ENCODE measurements at places on chromosomes 6 and 20. TPM values are rescaled to one million over a fixed set of nuclear protein-coding genes. Genes with fewer than 3 reads are reported as not detected.

The ZNF311 gene
- 2.3 TPM for total RNA-seq

DNA sequence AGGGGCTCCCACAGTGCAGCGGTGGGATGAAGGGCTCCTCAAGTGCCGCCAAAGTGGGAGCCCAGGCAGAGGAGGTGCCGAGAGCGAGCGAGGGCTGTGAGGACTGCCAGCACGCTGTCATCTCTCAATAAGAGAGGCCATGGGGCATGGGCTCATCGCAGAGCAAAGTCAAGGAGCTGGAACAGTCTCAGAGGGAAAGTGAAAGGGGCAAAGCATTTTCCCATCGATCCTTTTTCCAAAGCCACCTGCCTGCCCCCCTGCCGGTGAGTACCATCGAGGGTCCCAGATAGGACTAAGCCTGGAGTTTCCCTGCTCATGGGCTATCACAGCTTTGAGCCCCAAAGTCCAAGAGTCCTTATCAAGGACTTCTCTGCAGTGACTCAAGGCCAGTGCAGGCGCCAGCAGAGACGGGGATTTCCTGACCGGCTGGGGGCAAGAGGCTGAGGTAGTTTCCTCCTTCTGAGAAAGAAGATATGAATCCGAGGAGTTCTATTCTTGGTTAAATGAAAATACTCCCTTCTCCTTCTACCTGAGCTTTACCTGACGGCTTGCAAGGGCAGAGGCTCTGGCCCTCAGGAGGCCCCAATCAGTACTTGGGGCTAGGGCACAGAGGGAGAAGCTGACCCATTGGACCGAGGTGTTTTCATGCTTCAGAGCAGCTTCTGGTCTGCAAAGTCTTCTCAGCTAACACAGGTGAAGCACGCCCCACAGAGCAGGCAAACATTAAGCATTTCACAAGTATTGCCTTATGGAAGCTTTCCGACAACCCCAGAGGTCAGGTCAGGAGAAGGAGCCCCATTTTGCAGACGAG, 22.6 kb downstream of the ETV7 start:
- H3K27me3 ChIP-seq = no peaks in the 10 kb centered on the region
- no peak overlapping the region for H3K4me3 ChIP-seq
- no peak overlapping the region for H3K27ac ChIP-seq

DNA sequence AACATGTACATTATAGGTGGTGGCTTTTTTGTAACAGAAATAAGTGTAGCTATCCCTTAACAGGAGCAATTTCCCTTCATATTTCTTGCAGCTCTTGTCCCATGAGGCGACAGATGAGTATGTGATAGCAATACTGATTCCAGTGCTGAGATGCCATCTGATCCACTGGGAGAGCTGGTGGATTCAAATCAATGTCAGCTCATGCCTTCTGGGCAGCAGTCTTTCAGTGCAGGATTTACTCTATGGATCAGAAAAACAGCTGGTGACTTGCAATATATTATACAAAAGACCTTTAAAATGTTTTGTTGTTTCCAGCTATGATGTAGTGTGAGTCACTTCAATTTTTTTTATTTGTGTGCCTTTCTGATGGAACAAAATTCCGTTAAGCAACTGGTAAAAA, 259.9 kb upstream of the SASH1 start:
- no peak for DNase-seq
- H3K27me3 ChIP-seq = no peaks in the 10 kb centered on the region
- H3K4me3 ChIP-seq = no peak overlapping the region

The SLC26A8 gene
- 0.27 TPM for total RNA-seq

- peaks cover 4% of the 10 kb centered on the region for H3K4me1 ChIP-seq
- H3K4me3 ChIP-seq = no peak overlapping the region
- H3K27me3 ChIP-seq = peaks cover 4% of the 10 kb centered on the region
- no peak overlapping the region for H3K27ac ChIP-seq
Measured at GRCh38 chr6:97437087-97437486, 154.1 kb upstream of the MMS22L start.

GRCh38 chr6:48067148-48067712, 43.8 kb downstream of the PTCHD4 start:
- no peak for DNase-seq
- H3K4me3 ChIP-seq = peak overlapping the region; percentile 19
- peaks cover 26% of the 10 kb centered on the region for H3K27me3 ChIP-seq
- H3K4me1 ChIP-seq = peaks cover 16% of the 10 kb centered on the region
- H3K27ac ChIP-seq = no peak overlapping the region
- H3K36me3 ChIP-seq = no peaks in the 10 kb centered on the region

The FOXQ1 gene
- total RNA-seq = 0.53 TPM

- H3K36me3 ChIP-seq = no peaks in the 10 kb centered on the region
- H3K4me1 ChIP-seq = peaks cover 6% of the 10 kb centered on the region
- no peak for DNase-seq
- H3K4me3 ChIP-seq = no peak overlapping the region
- H3K27me3 ChIP-seq = no peaks in the 10 kb centered on the region
Measured at GRCh38 chr6:168050225-168050880, 28.7 kb downstream of the FRMD1 start.

DNA sequence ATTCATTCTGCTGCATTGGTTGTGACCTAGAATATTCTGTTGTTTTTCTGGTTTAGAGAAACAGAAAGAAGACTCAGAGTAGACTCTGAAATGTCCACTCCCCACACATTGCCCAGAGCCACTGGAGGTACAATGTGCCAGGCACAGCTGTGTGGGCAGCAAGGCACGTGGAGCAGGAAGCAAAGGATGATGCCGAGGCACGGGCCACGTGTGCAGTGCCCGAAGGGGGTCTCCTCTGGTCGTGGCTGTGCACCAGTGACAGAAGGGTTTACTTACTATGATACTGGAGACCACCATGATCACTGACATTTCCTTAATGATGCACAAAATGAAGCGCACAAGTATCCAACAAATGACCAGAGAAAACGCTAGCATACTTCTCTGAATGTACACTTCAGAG, 488.9 kb downstream of the PRKN start:
- no peak for DNase-seq
- H3K27ac ChIP-seq = no peak overlapping the region
- H3K4me3 ChIP-seq = no peak overlapping the region
- H3K4me1 ChIP-seq = peaks cover 10% of the 10 kb centered on the region
- no peaks in the 10 kb centered on the region for H3K36me3 ChIP-seq

DNA sequence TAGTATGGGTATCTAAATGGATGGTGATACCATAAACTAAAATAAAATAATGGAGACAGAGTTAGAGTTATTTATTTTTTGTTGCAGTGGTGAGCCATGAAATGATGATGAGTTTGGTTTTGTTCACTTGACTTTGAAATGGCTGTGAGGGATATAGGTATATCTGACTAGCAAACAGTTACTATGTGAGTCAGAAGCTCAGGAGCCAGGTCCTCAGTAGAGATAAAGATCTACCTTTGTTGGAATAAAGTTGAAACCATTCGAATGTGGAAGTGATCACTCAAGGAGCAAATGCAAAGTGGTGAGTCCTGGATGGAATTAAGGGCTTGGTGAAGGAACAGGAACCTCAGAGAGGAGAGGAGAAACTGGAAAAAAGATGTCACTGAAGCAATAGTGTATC, 86.0 kb upstream of the TPD52L1 start:
- H3K27ac ChIP-seq = no peak overlapping the region
- H3K27me3 ChIP-seq = no peaks in the 10 kb centered on the region
- DNase-seq = no peak
- no peak overlapping the region for H3K4me3 ChIP-seq

The SNX21 gene
- total RNA-seq = 17.3 TPM

- H3K27me3 ChIP-seq = no peaks in the 10 kb centered on the region
- no peak overlapping the region for H3K4me3 ChIP-seq
- H3K4me1 ChIP-seq = peaks cover 26% of the 10 kb centered on the region
- H3K27ac ChIP-seq = peak overlapping the region; percentile 80
Measured at GRCh38 chr6:117498159-117498558, 15.7 kb downstream of the DCBLD1 start.

- no peak for DNase-seq
- H3K27ac ChIP-seq = no peak overlapping the region
- peaks cover 3% of the 10 kb centered on the region for H3K4me1 ChIP-seq
- H3K27me3 ChIP-seq = no peaks in the 10 kb centered on the region
- peaks cover 18% of the 10 kb centered on the region for H3K36me3 ChIP-seq
Measured at GRCh38 chr6:163573503-163574179, 159.1 kb downstream of the QKI start.

DNA sequence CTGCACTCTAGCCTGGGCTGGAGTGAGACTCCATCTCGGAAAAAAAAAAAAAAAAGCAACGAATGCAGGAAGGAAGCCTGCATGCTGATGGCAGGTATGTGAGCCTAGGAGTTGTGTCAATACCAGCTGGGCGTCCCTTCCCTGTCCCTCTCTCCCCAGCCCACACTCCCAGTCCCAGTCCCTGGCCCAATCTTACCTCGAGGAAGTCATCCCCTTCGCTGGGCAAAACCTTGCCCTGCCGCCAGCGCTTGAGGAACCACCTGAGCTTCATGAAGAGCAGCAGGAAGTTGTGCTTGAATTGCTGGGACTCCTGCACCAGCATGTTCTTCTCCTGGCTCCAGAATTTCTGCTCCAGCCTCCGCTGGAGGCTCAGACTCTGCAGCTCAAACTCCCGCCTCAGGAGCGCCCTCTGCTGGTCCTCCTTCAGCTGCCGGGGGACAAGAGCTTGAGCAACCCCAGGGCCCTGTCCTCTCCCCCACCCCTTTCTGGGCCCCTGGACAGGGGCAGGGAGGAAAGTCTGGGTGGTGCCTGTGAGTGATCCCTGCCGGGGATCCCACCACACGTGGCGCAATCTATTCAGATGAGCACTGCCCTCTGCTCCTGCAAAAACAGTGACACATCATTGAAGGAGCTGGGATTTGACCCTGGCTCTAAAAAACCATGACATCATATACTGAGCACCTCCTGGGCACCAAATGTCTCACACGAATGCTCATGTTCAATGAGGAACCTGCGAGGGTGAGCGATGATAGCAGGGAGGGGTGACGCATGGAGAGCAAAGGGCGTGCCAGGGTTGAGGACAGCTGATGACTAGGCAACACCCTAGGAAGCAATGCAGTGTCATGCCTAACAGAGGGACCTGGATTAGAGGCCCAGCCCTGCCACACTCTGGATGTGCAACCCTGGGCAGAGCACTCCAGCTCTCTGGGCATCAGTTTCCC, 35.0 kb upstream of the DSN1 start:
- no peaks in the 10 kb centered on the region for H3K27me3 ChIP-seq
- H3K4me3 ChIP-seq = no peak overlapping the region
- DNase-seq = peak; percentile 48
- H3K36me3 ChIP-seq = peaks cover 46% of the 10 kb centered on the region
- H3K27ac ChIP-seq = no peak overlapping the region

The OR2H2 gene
- not detected for total RNA-seq

DNA sequence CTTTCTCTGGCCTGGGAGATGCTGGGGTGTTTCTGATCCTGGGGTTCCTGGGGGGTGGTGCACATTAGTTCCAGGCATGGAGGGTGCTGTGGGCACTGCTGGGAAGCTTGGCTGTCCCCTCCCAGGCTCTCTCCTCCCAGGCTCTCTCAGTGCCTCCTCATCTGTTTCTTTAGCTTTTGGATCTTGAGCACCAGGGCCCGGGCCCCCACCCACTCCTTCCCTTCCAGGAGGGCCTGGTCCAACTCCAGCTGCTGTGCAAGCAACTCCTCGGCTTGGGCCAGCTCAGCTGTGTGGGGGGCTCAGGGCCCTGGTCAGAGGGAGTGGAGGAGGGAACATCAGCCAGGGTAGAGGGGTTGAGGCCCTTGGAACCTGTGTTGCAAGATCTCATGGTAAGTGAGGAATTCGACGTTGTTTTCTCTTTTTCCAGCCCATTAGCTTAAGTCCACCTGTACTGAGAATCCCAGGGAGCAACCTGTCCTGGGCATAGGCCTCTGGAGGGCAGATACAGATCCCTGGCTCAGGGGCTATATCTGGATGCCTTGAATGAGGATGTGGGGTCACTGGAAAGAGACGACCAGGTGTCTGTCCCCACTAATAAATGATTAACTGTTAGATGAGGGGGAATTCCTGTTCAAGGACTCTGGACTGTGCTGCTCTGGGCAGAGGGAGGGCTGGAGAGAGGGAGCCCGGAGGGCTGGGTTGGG, 34.5 kb upstream of the HLA-A start:
- H3K27me3 ChIP-seq = peaks cover 88% of the 10 kb centered on the region
- H3K4me1 ChIP-seq = no peaks in the 10 kb centered on the region
- no peak for DNase-seq

GRCh38 chr6:41587131-41587879, 41.1 kb downstream of the FOXP4 start:
- peaks cover 36% of the 10 kb centered on the region for H3K4me1 ChIP-seq
- H3K27ac ChIP-seq = no peak overlapping the region
- H3K36me3 ChIP-seq = peaks cover 17% of the 10 kb centered on the region
- DNase-seq = no peak
- H3K27me3 ChIP-seq = no peaks in the 10 kb centered on the region
- H3K4me3 ChIP-seq = no peak overlapping the region

The IYD gene
- not detected for total RNA-seq

The LBP gene
- total RNA-seq = not detected

The CSTF1 gene
- 43.5 TPM for total RNA-seq

The TLDC2 gene
- 0.29 TPM for total RNA-seq

DNA sequence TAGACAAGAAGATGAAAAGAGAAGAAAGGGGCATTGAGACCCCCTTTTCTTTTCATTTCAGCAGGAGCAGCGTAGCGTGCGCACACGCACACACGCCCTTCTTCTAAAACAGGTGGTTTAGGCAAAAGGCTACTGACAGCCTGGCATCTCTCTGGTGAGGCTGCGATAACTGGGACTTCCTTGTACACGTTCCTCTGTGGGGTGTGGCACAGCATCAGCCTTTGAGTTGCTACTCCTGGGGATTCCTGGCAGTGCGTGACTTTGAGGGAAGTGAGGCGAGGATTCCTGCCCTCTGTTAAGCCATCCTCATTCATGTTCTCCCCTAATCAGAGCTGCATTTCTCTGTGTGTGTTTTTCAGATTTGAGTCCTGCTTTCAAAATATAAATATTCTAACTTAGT, 94.7 kb downstream of the TMEM170B start:
- no peak for DNase-seq
- H3K27ac ChIP-seq = no peak overlapping the region
- no peaks in the 10 kb centered on the region for H3K27me3 ChIP-seq
- H3K36me3 ChIP-seq = no peaks in the 10 kb centered on the region

DNA sequence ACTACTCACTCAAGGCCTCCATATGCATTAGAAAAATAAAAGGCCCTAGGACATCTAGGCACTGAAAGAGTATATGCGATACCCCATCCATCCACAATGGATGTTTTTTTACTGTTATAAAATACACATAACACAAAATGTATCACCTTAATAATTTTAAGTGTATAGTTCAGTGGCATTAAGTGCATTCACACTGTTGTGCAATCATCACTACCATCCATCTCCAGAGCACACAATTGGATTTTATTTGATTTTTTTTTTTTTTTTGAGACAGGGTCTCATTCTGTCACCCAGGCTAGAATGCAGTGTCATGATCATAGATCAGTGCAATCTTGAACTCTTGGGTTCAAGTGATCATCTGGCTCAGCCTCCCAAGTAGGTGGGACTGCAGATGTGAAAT, 2.8 kb downstream of the MDC1 start:
- no peaks in the 10 kb centered on the region for H3K27me3 ChIP-seq
- peaks cover 43% of the 10 kb centered on the region for H3K36me3 ChIP-seq
- no peak for DNase-seq
- no peak overlapping the region for H3K4me3 ChIP-seq

GRCh38 chr20:54014293-54014926, 56.0 kb downstream of the BCAS1 start:
- H3K27me3 ChIP-seq = peaks cover 22% of the 10 kb centered on the region
- no peak overlapping the region for H3K4me3 ChIP-seq
- peaks cover 7% of the 10 kb centered on the region for H3K4me1 ChIP-seq
- H3K27ac ChIP-seq = no peak overlapping the region
